ENCODE measurements at places on chromosomes 3 and 15.

GRCh38 chr15:64837502-64837901, 4.2 kb upstream of the PLEKHO2 start:
- peak; percentile 74 for DNase-seq

DNA sequence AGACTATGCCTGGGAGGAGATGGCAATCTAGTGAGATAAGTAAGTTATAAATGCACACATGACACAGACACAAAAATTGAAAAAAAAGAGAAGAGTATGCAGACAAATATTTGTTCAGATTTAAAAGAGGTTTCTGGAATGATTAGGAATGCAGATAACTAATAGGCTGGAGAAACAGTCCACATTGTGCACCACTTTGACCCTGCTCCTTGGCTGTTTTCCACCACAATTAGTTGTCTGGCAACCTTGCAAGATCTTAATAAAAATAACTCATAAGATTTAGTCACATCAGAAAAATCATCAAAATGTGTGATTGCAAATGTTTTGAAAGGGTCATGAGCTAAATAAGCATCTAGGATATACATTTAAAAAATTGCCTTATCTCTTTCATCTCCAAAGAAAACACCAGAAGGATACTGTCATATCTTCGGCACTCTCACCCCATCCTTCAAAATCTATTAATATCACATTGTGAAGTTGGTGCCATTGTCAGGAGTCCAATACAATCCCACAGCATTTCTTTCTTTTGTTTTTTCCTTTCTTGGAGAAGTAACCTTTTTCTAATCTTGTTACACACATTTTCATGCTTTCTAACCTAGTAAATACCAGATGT, 153.7 kb upstream of the KCNMB2 start:
- DNase-seq, result no peak

DNA sequence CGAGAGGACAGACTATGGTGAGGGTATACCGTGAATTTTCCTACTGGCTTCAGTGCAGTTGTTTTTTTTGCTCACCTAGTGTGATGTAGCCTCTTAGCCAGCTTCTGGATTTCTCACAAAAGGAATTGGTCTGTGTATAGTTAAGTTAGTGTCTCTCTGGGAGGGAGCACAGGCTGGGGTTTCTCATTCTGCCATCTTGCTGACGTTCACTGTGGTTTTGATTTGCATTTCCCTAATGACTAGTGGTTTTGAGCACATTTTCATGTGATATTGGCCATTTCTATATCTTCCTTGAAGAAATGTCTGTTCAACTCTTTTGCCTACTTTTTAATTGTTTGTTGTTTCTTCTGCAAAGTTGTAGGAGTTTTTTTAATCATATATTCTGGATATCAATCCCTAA, 2.2 kb upstream of the CD86 start:
- DNase-seq, result no peak

GRCh38 chr3:38738630-38739395, 77.2 kb downstream of the SCN10A start:
- DNase-seq, result no peak

DNA sequence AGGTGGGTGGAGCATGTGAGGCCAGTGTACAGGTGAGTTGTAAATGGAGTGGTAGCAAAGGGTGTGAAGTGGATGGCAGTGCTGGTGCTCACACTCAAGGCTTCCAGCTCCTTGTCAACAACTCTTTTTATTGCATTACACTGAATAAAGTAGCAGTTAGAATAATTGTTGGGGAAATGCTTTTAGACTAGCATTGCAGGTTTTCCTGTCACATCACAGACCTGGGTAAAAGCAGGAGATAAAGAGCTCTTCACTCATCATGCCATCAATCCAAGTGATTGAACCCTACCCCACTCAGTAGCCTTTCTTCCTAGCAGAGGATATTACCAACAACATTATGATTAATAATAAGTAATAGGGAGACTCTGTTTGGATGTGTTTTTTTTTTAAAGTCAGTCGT, 81.6 kb downstream of the CDIN1 start:
- DNase-seq, result no peak

GRCh38 chr3:188972310-188972709, 199.5 kb upstream of the TPRG1 start:
- DNase-seq, result no peak

DNA sequence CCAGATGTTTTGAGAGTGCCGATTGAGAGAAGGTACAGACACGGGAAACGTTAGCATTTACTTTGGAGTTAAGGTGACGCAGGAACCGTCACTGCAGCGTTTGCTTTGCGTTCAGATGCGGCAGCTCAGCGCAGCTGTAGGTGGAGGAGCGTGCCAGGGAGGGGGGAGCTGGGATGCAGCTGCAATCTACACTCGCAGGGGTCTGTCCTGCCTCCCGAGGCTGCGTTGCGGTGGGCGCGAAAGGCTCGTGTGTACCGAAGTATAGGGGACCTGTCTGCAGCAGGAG, 425 bp upstream of the FYTTD1 start:
- DNase-seq, result peak; percentile 71

GRCh38 chr3:151940481-151940880, 67.0 kb downstream of the SUCNR1 start:
- DNase-seq, result no peak

- no peak for DNase-seq
These were observed 88.8 kb upstream of the PLXND1 start for GRCh38 chr3:129695230-129695629.

DNA sequence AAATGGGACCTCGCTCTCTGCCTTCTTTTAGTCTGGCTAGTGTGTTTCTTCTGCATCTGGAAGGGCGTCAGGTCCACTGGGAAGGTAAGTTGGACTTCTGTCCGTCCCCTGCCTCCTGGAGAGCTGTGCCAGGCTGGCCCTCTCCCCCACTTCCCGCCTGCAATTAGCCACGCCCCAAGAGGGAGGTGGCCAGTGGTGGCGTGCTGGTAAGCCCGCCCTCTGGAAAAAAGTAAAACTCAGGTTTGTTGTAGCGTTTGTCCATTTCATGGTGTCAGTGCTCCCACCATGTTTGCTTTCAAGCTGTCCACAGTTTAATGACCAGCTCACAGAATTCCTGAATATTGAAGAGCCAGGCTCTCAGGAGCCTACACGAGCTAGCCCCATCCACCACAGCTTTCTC, 55.6 kb downstream of the SLC6A6 start:
- no peak for DNase-seq

DNA sequence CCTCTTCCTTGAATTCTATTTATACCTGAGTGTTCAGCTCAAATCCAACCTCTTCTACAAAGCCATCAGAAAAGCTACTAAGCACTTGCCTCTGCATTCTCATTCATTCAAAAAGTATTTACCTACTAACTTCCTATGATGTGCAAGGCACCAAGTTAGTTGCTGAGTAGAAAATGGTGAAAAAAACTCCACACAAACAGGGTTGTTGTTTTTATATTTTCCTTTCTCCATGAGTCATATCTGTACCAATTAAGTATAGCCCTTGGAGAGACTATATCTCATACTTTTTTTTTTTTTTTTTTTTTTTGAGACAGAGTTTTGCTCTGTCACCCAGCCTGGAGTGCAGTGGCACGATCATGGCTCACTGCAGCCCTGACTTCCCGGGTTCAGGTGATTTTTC, 67.7 kb downstream of the IGF2BP2 start:
- no peak for DNase-seq

- no peak for DNase-seq
These were observed 54.3 kb upstream of the NEK10 start for GRCh38 chr3:27423463-27423862.

- DNase-seq, result peak; percentile 8
These were observed 26.9 kb downstream of the PIERCE2 start for GRCh38 chr15:55434989-55435825.

DNA sequence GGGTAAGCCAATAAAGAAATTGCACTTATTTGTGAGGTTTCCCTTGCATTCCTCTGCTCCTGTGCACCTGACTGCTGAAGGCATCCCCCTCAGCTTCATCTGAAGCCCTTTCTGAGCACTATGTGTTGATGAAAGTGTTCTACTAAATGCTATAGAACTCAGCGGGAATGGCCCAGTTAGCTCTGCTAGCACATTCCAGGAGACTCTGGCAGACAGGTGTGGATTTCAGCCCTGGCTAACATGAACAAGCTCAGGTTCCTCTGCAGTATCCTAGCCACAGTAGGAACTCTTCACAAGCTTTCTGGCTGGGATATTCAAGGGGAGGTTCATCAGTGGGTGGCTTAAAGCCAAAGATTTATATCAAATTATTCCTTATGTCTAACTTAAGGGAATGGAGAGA, 265.5 kb downstream of the RORA start:
- DNase-seq, result no peak

- no peak for DNase-seq
These were observed 6.5 kb downstream of the PDCD10 start for GRCh38 chr3:167728176-167728575.

- DNase-seq, result no peak
These were observed 10.4 kb upstream of the ZFYVE19 start for GRCh38 chr15:40796512-40796911.

DNA sequence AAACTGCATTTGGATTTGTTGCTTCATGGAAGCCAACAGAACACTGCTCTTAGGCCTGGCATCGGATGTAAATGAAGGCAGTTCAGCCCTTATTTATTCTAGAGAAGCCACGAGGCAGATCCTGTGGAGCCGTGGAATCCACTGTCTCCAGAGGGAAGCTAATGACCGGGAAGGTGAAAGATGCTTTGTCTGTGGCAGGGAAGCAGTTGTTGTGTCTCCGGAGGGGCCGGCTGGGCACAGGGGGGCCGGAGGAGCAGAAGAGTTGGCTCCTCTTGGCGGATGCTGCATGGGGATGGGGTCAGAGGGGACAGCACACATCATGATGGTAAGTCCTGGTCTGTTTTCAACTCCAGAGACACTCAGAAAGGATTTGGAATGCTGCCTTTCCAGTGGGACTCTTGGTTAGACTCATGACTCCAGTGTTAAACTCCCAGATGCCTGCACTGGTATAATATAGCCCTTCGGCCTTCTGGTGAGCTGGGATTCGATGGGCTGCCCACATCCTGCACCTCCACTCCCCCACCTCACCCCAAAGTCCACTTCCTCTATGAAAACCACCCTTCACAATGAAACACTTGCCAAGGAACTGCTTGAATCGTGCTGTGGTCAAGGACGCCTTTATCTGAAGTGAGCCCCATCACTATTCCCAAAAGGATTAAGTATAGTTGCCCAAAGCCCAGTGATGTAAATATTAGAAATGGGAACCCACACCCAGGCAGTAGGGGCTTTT, 33.6 kb downstream of the TPM1 start:
- DNase-seq, result no peak

GRCh38 chr15:27869697-27870281, 229.3 kb downstream of the OCA2 start:
- DNase-seq, result no peak

DNA sequence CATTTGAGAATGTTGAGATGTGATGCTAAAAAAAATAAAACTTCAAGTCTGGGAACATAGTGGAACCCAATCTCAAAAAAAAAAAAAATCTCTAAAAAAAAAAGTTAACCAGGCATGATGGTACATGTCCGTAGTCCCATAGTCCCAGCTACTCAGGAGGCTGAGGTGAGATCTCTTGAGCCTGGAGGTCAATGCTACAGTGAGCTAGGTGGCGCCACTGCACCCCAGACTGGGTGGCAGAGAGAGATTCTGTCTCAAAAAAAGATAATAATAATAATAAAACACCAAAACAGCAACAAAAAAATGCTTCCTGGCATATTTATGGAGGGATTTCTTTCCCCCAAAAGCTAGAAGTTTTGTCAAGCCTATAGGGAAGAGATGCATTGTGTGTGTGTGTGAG, 361.6 kb downstream of the ROBO1 start:
- DNase-seq, result no peak

GRCh38 chr15:72856549-72857040, 73.0 kb upstream of the ADPGK start:
- DNase-seq, result no peak

DNA sequence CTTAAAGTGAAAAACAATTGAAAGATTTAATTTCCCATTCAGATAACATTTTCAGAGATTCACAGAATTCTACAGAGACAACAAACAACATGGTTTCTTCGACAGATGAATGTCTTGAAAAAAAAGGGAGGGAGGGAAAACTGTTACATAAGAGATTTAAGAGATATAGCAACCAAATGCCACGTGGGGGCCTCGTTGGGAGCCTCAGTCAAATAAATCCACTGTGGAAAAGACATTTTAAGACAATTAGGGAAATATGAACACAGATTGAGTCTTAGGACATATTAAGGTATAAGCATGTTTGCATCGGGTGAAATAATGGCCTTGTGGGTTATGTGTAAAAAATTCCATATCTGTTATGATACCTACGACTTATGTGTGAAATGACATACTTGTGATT, 5.0 kb upstream of the PRRT3 start:
- no peak for DNase-seq

- DNase-seq, result no peak
These were observed 13.8 kb downstream of the RIOX2 start for GRCh38 chr3:97958396-97958795.

- DNase-seq, result no peak
These were observed 53.8 kb downstream of the IQSEC1 start for GRCh38 chr3:13019243-13020095.

GRCh38 chr15:75921732-75922703, 18.3 kb downstream of the FBXO22 start:
- DNase-seq, result peak; percentile 18

DNA sequence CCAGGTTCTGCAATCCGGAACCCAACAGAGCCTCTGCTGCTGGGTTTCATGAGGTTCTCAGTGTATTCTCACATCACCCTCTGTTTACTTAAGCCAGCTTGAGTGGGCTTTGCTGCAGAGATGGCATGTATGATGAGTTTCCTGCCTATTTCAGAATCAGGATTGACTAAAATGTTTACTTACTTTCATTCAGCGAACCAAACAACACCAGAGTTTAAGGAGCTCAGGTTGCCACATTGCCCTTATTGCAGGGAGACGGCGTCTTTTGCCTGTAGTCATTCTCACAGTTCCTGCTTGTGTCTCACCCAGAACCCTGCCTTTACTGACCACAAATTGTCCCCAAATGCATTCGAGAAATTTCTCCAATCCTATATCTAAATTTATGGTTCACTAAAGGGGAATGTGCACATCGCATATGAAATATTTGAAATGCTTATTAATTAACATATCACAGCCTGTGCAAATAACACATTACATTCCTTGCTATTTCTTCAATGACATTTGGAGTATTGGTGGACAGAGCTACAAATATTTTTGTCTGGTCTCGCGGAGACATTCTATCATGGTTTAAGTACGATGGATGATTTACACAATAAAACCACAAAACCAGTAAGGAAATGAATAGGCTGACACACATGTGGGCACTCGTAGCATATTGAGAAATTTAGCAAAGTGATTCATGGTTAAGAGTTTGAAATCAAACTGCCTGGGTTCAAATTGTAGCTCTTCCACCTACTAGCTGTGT, 377.2 kb upstream of the CFAP20DC start:
- DNase-seq, result no peak

- peak; percentile 54 for DNase-seq
These were observed at the start of gene SLC9C1 for GRCh38 chr3:112293368-112294321. SLC9C1 (minus strand) TSS chr3:112294216; CDS start chr3:112286791, 7,425 bp downstream.

- no peak for DNase-seq
These were observed 781.1 kb downstream of the TUSC7 start for GRCh38 chr3:117490716-117491115.

GRCh38 chr3:26247712-26248111, 374.9 kb upstream of the LRRC3B start:
- DNase-seq, result no peak

GRCh38 chr3:3589715-3590130, 209.5 kb upstream of the LRRN1 start:
- DNase-seq, result no peak
